ENCODE measurements at places on chromosomes 2 and 18.
A peak's percentile ranks its signal among the peaks of the same experiment; 100 is the strongest.

- no peak overlapping the region for H3K4me3 ChIP-seq
- no peak overlapping the region for H3K27ac ChIP-seq
- H3K36me3 ChIP-seq, result no peaks in the 10 kb centered on the region
Measured at GRCh38 chr2:144014103-144014502, 505.8 kb downstream of the ZEB2 start.

- H3K4me3 ChIP-seq, result no peak overlapping the region
- H3K27me3 ChIP-seq, result no peaks in the 10 kb centered on the region
- no peaks in the 10 kb centered on the region for H3K4me1 ChIP-seq
Measured at GRCh38 chr2:19122220-19122619, 236.2 kb downstream of the OSR1 start.

DNA sequence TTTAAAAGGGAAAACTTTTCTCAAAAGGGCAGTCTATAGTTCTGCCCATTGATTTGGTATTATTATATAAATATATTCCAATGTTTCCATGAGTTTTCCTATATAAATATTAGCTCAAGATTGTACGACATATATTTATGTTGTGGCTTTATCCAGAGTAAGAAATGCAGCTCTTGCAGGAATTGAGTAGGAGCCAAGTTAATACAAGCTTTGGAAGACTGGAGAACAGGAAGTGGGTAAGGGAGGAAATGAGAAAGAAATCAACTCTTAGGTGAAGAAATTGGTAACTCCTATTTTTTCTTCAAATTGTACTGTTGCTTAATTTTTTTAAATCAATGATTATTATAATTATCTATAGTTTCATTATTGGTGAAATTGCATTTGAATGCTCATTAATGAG, 105.4 kb upstream of the FAM117B start:
- no peaks in the 10 kb centered on the region for H3K27me3 ChIP-seq
- no peak overlapping the region for H3K27ac ChIP-seq
- DNase-seq, result no peak
- no peak overlapping the region for H3K4me3 ChIP-seq

- H3K36me3 ChIP-seq, result no peaks in the 10 kb centered on the region
- no peak overlapping the region for H3K4me3 ChIP-seq
- no peaks in the 10 kb centered on the region for H3K27me3 ChIP-seq
Measured at GRCh38 chr2:161232571-161232970, 72.3 kb downstream of the TANK start.

DNA sequence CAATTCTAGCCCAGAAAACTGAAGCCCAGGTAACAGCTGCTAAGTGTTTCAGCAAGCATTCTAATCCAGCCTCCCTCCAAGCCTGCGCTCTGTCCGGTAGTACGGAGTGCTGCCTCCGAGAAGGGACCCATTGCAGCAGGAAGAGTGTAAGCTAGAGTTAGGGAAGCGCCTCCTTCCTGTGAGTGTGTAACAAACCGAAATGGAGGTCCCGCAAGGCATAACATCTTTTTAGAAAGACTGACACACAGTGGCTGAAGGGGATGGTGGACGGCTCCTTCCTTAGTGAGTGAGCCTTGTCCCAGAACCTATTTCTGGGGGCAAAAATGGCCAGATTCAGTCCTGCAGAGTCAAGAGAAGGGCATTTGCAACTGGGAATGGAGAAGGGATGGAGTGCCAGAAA, 12.2 kb downstream of the PKDCC start:
- peaks cover 88% of the 10 kb centered on the region for H3K4me1 ChIP-seq
- H3K27ac ChIP-seq, result peak overlapping the region; percentile 86
- H3K27me3 ChIP-seq, result no peaks in the 10 kb centered on the region
- DNase-seq, result no peak
- peaks cover 6% of the 10 kb centered on the region for H3K36me3 ChIP-seq

DNA sequence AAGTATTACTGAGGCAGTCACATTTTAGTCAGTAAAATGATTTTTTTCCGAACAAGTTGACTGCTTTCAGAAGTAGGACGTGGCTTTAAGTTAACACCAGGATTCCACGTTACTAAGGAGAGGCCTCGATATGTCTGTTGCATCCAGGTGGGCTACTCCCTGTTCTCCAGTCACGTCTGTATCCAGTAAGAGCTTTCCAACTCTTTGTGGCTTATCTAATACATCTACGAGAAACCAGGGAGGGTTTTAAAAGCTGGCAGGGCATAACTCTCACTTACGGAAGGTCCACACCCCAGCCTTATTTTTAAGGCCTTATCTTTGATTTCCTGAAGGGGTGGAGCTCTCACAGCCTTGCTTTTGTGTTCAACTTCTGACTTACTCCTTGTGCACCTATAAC, 99.2 kb downstream of the SLC8A1 start:
- no peaks in the 10 kb centered on the region for H3K36me3 ChIP-seq
- H3K27me3 ChIP-seq, result no peaks in the 10 kb centered on the region
- DNase-seq, result no peak
- peak overlapping the region; percentile 44 for H3K27ac ChIP-seq
- H3K4me1 ChIP-seq, result no peaks in the 10 kb centered on the region
- no peak overlapping the region for H3K4me3 ChIP-seq

DNA sequence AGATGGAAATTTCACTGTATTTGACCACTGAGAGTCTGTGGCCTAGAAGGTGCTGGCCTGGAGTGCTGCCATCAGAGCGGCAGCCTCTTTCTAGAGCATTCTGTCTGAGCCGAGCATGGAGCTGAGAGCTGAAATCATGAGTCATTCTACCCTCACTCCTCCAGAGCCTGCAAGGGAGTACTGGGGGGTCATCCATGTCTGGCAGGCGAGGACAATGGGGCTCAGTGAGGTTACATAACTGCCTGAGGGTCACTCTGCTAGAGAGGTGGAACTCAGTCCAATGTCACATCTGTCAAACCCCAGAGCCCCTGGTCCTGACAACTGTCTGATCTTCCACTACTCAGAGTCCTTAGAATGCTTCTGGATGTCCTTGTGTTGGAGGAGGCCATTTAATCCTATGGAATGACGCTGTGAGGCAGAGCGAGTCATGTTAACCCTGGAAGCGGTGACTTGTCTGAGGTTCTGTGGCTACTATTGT, 65.3 kb downstream of the HAUS1 start:
- peaks cover 6% of the 10 kb centered on the region for H3K4me1 ChIP-seq
- no peak overlapping the region for H3K4me3 ChIP-seq
- H3K27ac ChIP-seq, result no peak overlapping the region
- no peak for DNase-seq
- no peaks in the 10 kb centered on the region for H3K27me3 ChIP-seq

GRCh38 chr18:12934454-12935071, 13.2 kb upstream of the SEH1L start:
- no peak overlapping the region for H3K27ac ChIP-seq
- H3K36me3 ChIP-seq, result no peaks in the 10 kb centered on the region
- no peaks in the 10 kb centered on the region for H3K27me3 ChIP-seq
- H3K4me3 ChIP-seq, result no peak overlapping the region
- DNase-seq, result peak; percentile 84

DNA sequence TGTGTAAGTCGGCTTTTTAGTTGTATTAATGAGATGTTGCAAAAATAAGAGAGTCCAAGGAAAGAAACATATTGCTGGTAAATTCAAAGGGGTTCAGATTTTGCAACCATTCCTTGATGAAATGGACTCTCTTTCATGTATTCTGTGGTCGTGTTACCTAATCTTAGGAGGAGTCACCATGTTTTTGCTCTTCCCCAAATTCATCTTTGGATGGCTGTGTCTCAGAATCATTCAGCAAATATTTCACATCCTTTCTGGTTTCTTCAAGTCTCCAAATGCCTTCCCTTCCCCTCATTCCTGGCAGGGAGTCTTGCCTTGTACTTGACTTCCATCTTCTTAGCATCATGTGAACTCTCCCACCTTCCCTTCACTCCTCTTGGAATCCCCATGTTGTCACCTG, 66.1 kb downstream of the PTPRM start:
- H3K36me3 ChIP-seq, result no peaks in the 10 kb centered on the region
- H3K4me3 ChIP-seq, result no peak overlapping the region
- H3K27ac ChIP-seq, result no peak overlapping the region
- no peaks in the 10 kb centered on the region for H3K27me3 ChIP-seq
- peaks cover 3% of the 10 kb centered on the region for H3K4me1 ChIP-seq

DNA sequence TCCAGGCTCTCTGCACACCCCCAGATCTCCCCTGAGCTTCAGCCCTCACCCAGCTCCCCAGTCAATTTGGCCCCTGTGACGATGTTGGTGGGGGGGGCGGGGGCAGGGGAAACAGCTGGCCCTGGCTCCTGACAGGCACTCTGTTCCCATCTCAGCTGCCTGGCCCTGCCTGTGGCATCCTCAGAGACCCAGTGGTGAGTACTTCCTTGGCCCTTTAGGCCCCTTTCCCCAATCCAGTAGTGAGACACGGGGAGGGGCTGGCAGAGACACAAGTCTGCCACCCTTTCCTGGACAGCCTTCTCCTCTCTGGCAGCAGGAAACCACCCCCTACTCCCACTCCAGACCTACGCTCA, 19.3 kb upstream of the C1QL2 start:
- no peak overlapping the region for H3K27ac ChIP-seq
- no peaks in the 10 kb centered on the region for H3K27me3 ChIP-seq
- no peaks in the 10 kb centered on the region for H3K4me1 ChIP-seq
- H3K36me3 ChIP-seq, result no peaks in the 10 kb centered on the region
- no peak overlapping the region for H3K4me3 ChIP-seq
- DNase-seq, result no peak

GRCh38 chr2:128313931-128314347, 4.7 kb downstream of the HS6ST1 start:
- H3K27ac ChIP-seq, result no peak overlapping the region
- H3K27me3 ChIP-seq, result no peaks in the 10 kb centered on the region
- no peak for DNase-seq
- H3K4me3 ChIP-seq, result no peak overlapping the region
- H3K4me1 ChIP-seq, result peaks cover 23% of the 10 kb centered on the region

GRCh38 chr2:118989481-118989880, 47.5 kb downstream of the MARCO start:
- H3K27ac ChIP-seq, result no peak overlapping the region
- no peak for DNase-seq
- H3K4me3 ChIP-seq, result no peak overlapping the region
- H3K4me1 ChIP-seq, result no peaks in the 10 kb centered on the region

- peak overlapping the region; percentile 23 for H3K4me3 ChIP-seq
- no peaks in the 10 kb centered on the region for H3K36me3 ChIP-seq
- DNase-seq, result no peak
- H3K27ac ChIP-seq, result peak overlapping the region; percentile 59
- peaks cover 6% of the 10 kb centered on the region for H3K27me3 ChIP-seq
Measured at GRCh38 chr2:219423652-219424377, 5.6 kb downstream of the DES start.

DNA sequence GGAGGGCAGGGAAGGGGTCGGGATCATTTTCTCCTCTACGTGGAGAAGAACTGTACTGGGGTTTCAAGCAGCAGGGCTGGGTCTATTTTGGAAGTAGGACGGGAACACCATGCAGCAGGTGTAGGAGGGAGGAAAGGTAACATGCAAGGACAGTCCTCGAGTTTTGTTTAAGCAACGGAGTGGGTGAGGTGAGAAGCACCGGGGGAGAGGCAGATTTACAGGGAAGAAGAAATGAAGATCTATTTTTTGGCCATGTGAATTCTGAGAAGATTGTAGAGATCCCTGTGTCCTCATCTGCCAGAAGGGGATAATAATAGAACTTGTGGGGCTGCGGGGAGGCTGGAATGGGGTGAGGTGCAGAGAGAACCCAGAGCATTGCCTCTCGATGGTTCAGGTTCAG, 85.6 kb downstream of the INPP5D start:
- H3K4me1 ChIP-seq, result no peaks in the 10 kb centered on the region
- H3K4me3 ChIP-seq, result no peak overlapping the region
- DNase-seq, result no peak
- H3K36me3 ChIP-seq, result no peaks in the 10 kb centered on the region
